ENCODE measurements at places on chromosomes 7 and 10.

DNA sequence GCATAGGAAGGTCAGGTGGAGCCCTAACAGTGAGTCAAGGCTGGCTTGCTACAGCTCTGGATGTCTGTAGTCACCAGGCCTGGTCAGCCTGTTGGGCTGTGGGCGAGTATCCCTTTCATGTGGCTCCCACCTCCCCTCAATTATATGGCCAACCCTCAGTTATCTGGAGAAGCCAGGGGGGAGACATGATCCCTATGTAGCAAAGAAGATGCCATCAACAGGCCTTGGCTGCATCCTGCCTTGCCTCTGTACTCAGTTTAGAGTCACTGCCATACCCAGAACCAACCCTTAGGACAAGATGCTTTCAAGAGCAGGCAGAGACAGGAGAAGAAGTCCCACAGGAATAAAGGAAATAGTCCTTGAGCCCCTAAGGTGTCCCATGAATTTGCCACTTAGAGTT is 763.9 kb downstream of the GRID1 start:
- DNase-seq, result no peak

GRCh38 chr7:3806516-3806915 is 505.5 kb downstream of the SDK1 start:
- no peak for DNase-seq

DNA sequence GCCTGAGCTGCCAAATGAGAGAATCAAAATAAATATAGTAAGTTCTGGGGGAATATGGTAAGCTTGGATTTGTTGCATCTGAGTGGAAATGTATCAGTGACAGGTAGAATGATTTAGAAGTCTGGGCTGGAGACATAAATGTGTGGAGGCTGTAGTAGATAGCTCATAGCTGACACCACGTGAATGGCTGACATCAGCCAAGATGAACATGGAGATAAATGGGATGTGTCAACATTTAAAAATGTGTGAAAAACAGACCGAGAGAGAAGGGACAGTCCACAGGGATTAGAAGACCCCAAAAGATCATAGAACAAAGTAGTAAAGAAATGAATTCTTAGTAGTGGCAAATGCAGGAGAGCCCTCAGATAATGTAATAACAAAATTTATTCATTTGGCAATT is 40.9 kb downstream of the NAMPT start:
- DNase-seq, result no peak

- no peak for DNase-seq
These were observed 740.6 kb downstream of the LRMDA start for GRCh38 chr10:76172020-76172419.

- no peak for DNase-seq
These were observed 85.6 kb upstream of the MTPN start for GRCh38 chr7:136062625-136063325.

DNA sequence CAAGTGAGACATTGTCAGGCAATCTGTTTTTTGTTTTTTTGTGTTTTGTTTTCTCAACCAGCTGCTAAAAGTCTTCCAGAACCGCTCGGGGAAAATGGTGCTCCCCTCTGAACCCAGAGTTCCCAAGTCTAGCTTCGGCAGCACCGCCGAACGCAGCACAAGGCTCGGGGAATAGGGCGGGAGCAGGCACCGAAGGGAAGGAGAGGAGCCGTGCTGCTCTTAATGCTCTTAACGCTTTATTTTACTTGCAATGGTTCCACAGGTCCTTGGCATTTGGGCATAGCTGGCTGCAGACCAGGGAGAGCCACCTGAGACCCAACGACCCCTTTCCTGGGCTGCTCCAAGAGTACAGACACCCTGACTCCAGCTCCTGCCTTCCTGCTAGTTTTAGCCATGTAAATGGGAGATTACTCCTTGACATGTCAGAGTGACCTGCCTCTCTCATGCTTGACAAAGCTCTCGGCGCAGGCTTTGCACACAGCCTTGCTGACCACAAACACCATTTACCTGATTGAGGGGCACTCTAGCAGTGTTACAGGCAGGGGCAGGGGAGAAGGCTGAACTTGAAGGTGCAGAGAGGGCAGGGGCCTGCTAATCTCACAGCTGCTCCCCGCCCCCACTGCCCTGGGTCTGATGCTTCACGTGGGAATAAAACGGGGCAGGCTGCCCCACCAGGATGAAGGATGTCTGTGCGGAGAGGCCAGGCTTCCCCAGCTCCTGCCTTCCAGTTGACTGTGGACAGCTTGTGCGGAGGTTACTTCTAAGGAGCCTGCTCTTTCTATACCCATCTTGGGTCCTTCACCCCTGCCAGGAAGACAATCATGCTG is 58.6 kb upstream of the EFCAB10 start:
- no peak for DNase-seq

DNA sequence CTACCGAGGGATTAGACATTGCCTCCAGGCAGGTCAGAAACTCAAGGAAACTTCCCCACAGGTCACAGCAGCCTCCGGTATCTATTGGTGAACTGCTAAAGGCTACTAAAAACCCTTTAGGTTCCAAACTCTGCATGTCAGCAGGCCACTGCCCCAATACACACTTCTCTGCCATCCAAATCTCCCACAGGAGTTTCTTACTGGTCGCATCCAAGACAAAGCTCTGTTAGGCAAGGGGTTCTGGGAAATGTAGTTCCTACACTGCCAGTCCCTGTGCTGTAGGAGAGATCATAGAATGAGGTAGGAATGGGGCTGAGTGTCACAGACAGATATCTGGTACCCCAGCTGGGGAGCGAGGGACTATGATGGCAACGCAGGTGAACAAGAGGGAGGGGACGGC is 757.0 kb upstream of the C7orf33 start:
- no peak for DNase-seq

DNA sequence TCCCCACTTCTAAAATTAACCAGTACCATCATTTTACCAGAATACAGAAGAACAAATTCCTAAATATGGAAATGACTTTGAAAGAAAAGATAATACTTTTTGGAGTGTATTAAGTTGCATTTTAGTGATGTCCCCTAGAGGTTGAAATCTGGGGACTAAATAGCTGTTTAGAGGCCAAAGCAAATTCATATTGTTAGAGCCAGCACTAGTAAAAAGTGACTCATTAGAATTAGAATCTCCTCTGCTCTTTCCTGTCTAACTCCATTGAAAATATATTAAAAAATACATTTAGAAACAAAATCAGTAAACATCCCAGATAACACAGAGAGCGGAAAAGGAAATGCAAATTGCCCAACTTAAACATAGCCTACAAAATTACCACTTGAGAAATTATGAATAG is 1189.6 kb upstream of the C7orf33 start:
- no peak for DNase-seq

DNA sequence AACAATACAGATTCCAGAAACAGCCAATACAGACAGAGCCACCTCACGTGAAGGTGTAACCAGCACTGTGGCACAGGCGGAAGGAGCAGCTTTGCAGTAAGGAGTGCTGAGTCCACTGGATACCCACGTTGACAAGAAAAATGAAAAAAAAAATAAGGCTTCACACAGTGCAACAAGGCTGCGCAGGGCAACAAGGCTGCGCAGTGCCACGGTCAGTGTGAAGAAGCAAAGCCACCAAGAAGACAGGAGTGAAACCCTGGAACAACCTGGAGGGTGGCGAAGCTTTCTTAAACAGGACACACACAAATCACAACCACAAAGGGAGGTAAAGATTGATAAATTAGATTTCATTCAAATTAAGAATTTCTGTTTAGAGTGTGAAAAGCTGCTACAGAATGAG is 204.0 kb downstream of the MAD1L1 start:
- DNase-seq, result no peak

- DNase-seq, result no peak
These were observed 308.0 kb upstream of the KCND2 start for GRCh38 chr7:119964788-119965542.

- no peak for DNase-seq
These were observed 8.4 kb upstream of the C10orf71 start for GRCh38 chr10:49290607-49291006.

GRCh38 chr10:60162631-60163030 is 227.0 kb downstream of the ANK3 start:
- no peak for DNase-seq

GRCh38 chr10:34031400-34031799 is 696.9 kb upstream of the NRP1 start:
- no peak for DNase-seq

DNA sequence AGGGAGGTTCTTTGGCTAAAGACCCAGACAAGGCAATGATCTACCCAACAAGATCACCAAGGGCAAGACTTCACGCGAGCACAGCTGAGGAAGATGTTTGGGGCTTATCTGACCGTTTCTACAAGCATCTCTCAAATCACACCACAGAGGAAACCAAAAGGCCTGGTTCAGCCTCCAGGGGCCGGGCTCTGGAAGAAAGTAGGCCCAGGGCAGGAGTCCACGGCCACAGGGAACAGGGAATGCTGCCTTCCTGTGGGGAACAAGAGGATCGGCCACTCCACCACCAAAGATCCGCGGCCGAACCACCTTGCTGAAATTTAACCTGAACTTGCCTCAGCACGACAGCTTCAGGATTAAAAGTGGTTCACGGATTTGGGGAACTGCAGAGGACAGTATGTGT is 332.5 kb downstream of the PTPRN2 start:
- no peak for DNase-seq

- DNase-seq, result no peak
These were observed 8.3 kb downstream of the ATOH7 start for GRCh38 chr10:68223535-68224165.

DNA sequence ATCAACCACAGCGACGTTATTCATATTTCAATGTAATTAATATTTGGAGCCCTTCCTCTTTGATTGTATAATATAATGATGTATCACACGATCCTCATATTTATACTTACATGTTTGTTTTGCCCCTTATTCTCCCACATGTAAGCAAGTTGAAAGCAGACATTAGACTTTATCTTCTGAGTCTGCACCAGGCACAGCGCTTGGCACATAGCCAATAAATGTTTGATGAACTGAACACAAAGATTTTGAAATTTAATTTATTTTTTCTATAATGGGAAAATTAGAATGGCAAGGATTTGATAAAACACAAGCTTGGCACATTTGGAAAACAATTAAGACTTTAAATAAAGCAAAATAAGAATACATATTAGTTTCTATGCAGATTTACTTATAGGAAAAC is 31.6 kb downstream of the ZFAND4 start:
- no peak for DNase-seq

DNA sequence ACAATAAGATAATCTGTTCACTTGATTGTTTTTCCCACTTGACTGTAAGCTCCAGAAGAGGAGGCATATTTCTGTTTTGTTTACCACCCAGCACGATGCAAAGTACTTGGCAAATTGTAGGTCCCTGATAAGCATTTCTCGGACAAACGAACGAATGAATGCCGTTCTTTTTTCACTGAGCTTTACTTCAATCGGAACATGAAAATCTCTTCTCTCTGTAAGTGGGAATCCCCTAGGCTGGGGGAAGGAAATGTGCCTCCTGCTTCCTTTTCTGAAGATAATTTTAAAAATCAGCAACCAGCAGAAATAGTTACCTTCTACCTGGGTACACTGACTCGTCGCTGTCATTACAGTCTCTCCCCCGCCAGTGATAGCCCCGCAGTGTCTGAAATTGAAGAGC is 102.9 kb downstream of the AOAH start:
- DNase-seq, result no peak

- DNase-seq, result no peak
These were observed 31.4 kb upstream of the SVIL start for GRCh38 chr10:29666201-29666600.

DNA sequence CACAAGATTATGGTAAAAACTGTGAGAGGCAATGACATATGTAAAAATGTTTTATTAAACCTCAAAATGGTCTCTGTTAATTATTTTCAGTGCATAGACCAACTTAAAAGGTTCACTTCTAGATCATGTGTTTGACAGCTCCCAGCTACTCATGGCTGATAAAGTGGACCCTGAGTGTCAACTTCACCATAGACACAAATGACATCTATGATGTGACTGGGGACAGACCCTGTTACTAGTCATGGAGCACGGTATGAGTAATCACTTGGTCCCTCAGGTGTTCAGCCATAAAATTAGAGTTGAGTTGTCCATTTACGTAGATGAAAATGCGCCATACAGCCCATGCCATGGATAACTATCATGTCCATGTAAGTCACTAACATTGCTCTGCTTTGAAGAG is 199.8 kb downstream of the ZNF365 start:
- DNase-seq, result no peak

GRCh38 chr10:71927159-71927558 is 37.0 kb upstream of the CHST3 start:
- DNase-seq, result no peak

DNA sequence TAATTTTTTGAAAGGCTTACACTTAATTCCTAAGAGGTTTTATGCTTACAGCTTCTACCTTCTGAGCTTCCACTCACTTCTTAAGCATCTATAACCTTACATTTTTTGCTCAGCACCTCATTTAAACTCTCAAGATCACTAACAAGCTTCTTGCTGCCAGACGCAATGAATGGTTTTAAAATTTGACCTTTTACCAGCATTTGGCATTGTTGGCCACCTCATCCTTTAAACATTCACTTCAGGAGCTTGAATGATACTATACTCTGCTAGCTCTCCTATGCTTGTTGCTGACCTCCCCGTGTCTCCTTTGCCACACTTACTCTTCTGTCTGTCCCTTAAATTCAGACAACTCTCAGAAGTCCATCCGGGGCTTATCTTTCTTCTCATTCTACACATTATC is 37.7 kb upstream of the ODAD2 start:
- DNase-seq, result no peak

DNA sequence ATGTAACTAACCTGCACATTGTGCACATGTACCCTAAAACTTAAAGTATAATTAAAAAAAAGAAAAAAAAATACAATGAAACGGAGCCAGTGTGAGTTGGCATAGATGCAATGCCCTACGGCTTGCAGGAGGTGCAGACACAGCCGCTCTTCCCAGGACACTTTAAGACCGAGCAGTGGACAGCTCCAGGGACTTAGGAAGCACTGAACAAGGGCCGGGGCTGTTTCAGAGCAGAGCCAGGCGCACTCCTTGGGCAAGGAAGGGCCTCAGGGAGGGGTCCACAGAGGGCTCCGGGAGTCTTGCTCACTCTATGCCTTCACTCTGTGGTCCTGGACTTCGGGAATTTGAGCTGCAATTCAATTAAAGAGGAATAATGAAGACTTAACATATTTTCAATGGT is 355.3 kb downstream of the TCERG1L start:
- DNase-seq, result no peak

GRCh38 chr7:5638994-5639393 is 142.5 kb downstream of the RNF216 start:
- no peak for DNase-seq

- DNase-seq, result no peak
These were observed 29.8 kb upstream of the EPC1 start for GRCh38 chr10:32376771-32377170.

GRCh38 chr7:80957226-80957777 is 38.5 kb upstream of the SEMA3C start:
- DNase-seq, result no peak

- DNase-seq, result no peak
These were observed 267.9 kb downstream of the SUGCT start for GRCh38 chr7:40402661-40403060.

DNA sequence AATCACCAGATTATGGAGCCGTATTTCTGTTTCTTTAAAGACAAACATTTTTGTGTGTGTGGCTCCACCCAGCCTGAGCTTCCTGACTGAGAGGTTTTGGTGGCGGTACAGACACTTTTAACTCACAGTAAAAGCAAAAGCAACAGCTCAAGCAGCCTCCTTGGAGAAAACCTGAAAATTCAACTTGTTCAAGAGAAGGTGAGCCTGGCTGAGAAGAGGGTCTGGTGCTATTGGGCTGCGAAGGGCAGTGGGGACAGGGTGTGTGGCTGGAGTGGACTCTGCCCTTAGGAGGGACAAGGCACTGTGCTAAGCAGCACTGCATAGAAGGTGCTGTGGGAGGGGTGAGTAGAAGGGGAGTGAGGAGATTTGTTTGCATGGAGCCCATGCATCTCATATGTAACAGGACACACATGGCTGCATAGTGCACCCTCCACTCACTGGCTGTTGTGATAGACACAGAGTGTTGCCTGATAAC is at the start of gene GIMAP7:
GIMAP7 (plus strand) TSS at position 125 of the 475 bp plus-strand sequence. CDS start 5,103 bp downstream, outside the sequence.
- no peak for DNase-seq

All from stimulated activated CD4-positive, alpha-beta T cell treated with anti-CD3 and anti-CD28 coated beads, TNF-alpha, amount 100 ng/mL, for 24 hours (primary cell).